Mesothelial cell of epicardium (in vitro differentiated cells): ENCODE measurements at places on chromosomes 5 and 9.

- H3K4me1 ChIP-seq = peaks cover 2% of the 10 kb centered on the region
- no peak overlapping the region for H3K4me3 ChIP-seq
These were observed 89.0 kb upstream of the ARAP3 start for GRCh38 chr5:141771031-141771430.

- peaks cover 32% of the 10 kb centered on the region for H3K4me1 ChIP-seq
- peak overlapping the region; percentile 74 for H3K4me3 ChIP-seq
- DNase-seq = no peak
- H3K36me3 ChIP-seq = no peaks in the 10 kb centered on the region
- peaks cover 9% of the 10 kb centered on the region for H3K27me3 ChIP-seq
These were observed 2.4 kb upstream of the STC2 start for GRCh38 chr5:173330338-173331206.

- peaks cover 34% of the 10 kb centered on the region for H3K4me1 ChIP-seq
- no peaks in the 10 kb centered on the region for H3K36me3 ChIP-seq
- peaks cover 15% of the 10 kb centered on the region for H3K27me3 ChIP-seq
- no peak for DNase-seq
- peak within 1 kb of the TSS; percentile 72 for H3K4me3 ChIP-seq
These were observed at the start of gene OLFML2A for GRCh38 chr9:124776954-124777648. Gene OLFML2A (plus strand): TSS chr9:124777133. CDS start chr9:124777271, 138 bp downstream.

DNA sequence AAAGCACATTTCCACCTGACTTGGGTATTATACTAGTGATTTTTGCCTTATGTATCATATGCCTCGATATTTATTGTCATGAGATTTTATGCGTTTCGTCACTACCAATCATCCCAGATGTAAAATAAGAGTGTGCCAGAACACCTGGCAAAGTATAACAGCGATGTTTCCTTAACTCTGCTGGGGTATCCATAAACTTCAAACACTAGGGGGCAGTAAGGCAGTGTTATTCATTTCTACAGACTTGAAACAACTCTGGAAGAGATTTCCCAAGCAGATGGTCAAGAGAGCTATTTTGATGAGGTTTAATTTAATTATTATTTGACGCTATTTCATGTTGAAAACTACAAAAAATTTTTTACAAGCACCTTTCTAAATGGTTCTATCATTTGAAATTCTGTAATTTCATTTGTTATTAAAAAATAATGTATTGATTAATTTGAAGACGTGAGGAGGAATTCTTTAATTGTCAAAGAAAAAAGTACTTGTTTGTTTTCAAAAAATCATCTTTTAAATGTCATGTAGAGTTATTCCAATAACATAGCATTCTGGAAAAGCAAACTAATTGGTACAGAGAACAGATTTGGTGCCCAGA, 388.5 kb upstream of the CTNND2 start:
- peaks cover 1% of the 10 kb centered on the region for H3K36me3 ChIP-seq
- H3K27me3 ChIP-seq = no peaks in the 10 kb centered on the region
- no peak overlapping the region for H3K4me3 ChIP-seq
- no peak overlapping the region for H3K27ac ChIP-seq

- H3K4me3 ChIP-seq = no peak overlapping the region
- H3K4me1 ChIP-seq = peaks cover 6% of the 10 kb centered on the region
- no peak overlapping the region for H3K27ac ChIP-seq
- H3K36me3 ChIP-seq = peaks cover 2% of the 10 kb centered on the region
These were observed 88.4 kb downstream of the PTCD2 start for GRCh38 chr5:72408603-72409002.

- peaks cover 4% of the 10 kb centered on the region for H3K4me1 ChIP-seq
- H3K27ac ChIP-seq = no peak overlapping the region
- DNase-seq = no peak
- no peaks in the 10 kb centered on the region for H3K36me3 ChIP-seq
- no peak overlapping the region for H3K4me3 ChIP-seq
These were observed 73.8 kb upstream of the TBC1D2 start for GRCh38 chr9:98329281-98329680.

DNA sequence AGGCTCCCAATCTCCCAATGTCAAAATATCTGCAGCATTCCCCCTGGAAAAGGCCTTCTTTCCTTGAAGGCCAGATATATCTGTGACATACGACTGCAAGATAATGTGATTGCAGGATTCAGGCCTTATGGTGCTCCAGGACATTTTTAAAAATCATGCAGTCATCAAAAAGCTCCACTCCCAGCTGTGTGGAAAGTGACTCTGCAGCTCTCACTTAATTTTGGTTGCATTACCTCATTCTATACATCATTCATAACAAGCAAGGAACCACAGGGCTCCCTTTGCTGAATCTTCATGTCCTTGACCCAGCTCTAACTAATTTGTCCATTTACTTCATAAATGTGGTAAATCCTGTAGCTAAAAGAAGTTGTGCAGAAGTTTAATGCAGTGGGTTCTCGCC, 386.2 kb upstream of the SLC30A5 start:
- no peak overlapping the region for H3K4me3 ChIP-seq
- peaks cover 3% of the 10 kb centered on the region for H3K4me1 ChIP-seq
- no peak overlapping the region for H3K27ac ChIP-seq
- no peaks in the 10 kb centered on the region for H3K27me3 ChIP-seq
- no peaks in the 10 kb centered on the region for H3K36me3 ChIP-seq
- DNase-seq = no peak

DNA sequence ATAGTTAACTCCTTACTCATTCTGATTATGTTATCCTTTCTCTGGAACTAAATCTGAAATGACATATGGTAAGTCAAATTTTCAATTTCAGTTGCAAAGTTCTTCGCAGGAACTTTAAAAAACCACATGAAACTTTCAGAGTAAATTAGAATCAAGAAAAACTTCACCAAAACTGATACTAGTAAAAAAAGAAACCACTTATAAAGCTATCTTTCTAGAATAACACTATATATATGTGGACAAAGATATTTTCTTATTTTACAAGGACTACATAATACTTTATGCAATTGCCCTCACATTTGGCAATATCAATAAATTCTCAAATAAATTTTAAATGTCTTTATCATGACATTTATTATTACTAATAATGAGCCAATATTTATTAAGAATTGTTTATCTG, 1847.1 kb upstream of the NUDT12 start:
- no peak for DNase-seq
- no peaks in the 10 kb centered on the region for H3K4me1 ChIP-seq
- no peak overlapping the region for H3K27ac ChIP-seq
- peaks cover 5% of the 10 kb centered on the region for H3K36me3 ChIP-seq
- no peaks in the 10 kb centered on the region for H3K27me3 ChIP-seq

- H3K4me3 ChIP-seq = no peak overlapping the region
- no peaks in the 10 kb centered on the region for H3K36me3 ChIP-seq
- no peak overlapping the region for H3K27ac ChIP-seq
- peak; percentile 46 for DNase-seq
- no peaks in the 10 kb centered on the region for H3K4me1 ChIP-seq
These were observed 147.8 kb downstream of the TMEM38B start for GRCh38 chr9:105842023-105842644.

GRCh38 chr9:7827056-7827455, 27.5 kb upstream of the DMAC1 start:
- H3K27ac ChIP-seq = no peak overlapping the region
- no peak overlapping the region for H3K4me3 ChIP-seq
- peaks cover 5% of the 10 kb centered on the region for H3K27me3 ChIP-seq
- no peaks in the 10 kb centered on the region for H3K4me1 ChIP-seq

DNA sequence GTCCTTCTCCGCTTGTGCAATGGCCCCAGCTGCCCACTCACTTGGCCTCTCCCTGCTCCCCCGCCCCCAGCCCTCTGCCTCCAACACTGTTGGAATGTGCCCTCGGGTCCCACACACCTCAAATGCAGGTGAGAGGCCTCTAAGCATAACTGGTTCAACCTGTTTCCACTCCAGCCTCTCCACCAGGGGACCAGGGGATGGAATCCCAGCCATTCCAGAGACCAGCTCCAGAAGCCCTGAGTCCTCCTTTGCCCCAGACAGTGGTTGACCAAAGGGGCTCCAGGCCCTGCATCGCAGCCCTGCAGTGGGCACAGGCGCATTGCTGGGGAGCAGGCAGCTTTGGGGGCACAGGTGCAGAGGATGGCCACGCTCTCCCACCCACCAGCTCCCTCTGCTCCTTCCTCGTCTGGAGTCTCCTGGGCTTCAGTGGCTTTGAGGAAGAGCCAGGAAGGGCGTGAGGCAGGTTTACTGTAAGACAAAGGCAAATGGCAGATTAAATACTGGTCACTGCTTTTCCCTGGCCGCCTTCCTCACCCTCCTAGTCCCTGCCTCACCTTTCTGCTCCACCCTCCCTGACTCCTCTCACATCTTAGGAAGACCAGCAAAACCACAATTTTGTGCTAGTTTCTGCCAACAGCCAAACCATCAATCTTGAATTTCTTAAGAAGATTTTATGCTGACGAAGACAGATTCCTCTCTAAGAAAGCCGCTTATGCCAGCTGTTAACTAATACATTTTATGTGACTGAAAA, 29.1 kb upstream of the IRX2 start:
- H3K4me1 ChIP-seq = peaks cover 16% of the 10 kb centered on the region
- H3K27ac ChIP-seq = peak overlapping the region; percentile 93
- peaks cover 7% of the 10 kb centered on the region for H3K36me3 ChIP-seq

- peaks cover 17% of the 10 kb centered on the region for H3K4me1 ChIP-seq
- H3K27ac ChIP-seq = no peak overlapping the region
- DNase-seq = peak; percentile 26
- H3K36me3 ChIP-seq = no peaks in the 10 kb centered on the region
These were observed 83.3 kb upstream of the COL5A1 start for GRCh38 chr9:134558124-134558905.

DNA sequence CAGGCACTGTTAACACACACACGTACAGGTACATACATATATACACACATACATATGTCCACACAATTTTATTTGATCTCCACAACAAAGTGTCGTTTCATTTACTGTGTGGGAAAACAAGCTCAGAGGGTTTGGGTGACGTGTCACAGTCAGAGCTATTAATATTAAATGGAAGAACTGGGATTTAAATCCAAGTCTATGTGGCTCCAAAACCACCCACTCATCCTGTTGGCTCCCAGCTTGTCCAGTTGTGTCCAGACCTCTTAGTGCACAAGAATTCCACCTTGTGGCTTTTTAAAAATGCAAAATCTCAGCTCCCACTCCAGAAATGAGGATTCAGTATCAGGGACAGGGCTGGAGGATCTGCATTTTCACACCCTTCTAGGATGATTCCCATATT, 52.3 kb upstream of the PTPDC1 start:
- DNase-seq = no peak
- peaks cover 7% of the 10 kb centered on the region for H3K36me3 ChIP-seq
- H3K4me1 ChIP-seq = peaks cover 9% of the 10 kb centered on the region
- no peak overlapping the region for H3K27ac ChIP-seq
- H3K4me3 ChIP-seq = peak overlapping the region; percentile 95

- H3K36me3 ChIP-seq = no peaks in the 10 kb centered on the region
- H3K27ac ChIP-seq = peak overlapping the region; percentile 99
- DNase-seq = no peak
These were observed 1.0 kb upstream of the PTBP3 start for GRCh38 chr9:112334432-112334841.

GRCh38 chr5:55232985-55233928, at the start of gene CCNO:
Gene CCNO (minus strand): TSS chr5:55233608. CDS start chr5:55233523, 85 bp downstream.
- peaks cover 85% of the 10 kb centered on the region for H3K27me3 ChIP-seq
- peak; percentile 71 for DNase-seq
- H3K27ac ChIP-seq = peak within 1 kb of the TSS; percentile 39
- peak within 1 kb of the TSS; percentile 78 for H3K4me3 ChIP-seq
- peaks cover 28% of the 10 kb centered on the region for H3K4me1 ChIP-seq

- H3K27ac ChIP-seq = peak overlapping the region; percentile 94
- H3K27me3 ChIP-seq = peaks cover 39% of the 10 kb centered on the region
- H3K4me3 ChIP-seq = peak overlapping the region; percentile 73
- no peak for DNase-seq
These were observed 2.4 kb upstream of the TRIM7 start for GRCh38 chr5:181207214-181207959.
